ENCODE measurements at places on chromosomes 1 and 21.
A peak's percentile ranks its signal among the peaks of the same experiment; 100 is the strongest.

- DNase-seq, result no peak
These were observed 13.4 kb downstream of the TMEM63A start for GRCh38 chr1:225868631-225869330.

- no peak for DNase-seq
These were observed 120.9 kb upstream of the PRDX6 start for GRCh38 chr1:173356191-173356762.

DNA sequence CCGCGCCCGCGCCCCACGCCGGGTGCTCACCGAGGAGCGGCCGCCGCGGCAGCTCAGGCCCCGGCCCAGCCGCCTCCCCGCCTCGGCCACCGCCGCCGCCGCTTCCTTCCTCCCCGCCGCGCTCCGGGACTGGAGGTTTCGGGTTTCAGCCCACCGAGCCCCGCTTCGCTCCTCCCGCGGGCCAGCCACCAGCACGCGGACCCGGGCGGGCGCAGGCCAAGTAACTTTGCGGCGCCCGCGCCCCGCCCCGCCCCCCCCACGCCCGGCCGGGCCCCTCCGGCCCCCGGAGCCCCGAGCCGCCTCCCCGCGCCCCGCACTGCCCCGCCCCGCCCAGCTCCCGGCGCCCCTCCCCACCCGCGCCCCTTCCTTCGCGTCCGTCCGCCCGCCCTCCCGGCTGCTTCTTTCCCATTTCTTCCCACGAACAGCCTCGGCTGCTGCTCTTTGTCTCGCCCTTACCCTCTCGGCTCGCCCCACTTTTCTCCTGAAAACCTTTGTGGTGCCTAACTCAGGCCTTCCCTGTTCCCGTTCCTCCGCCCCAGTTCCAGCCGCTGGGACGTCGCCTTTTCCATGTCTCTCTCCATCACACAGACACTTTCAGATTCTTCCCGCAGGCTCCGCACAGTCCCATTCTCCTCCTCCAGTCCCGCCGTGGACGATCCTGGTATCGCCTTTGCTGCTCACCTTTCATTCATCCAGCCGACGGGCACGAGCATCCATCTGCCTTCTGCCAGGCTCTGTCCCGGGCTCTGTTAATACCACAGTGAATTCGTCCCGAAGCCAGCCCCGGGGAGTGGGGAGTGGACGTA, at the start of gene GPR161:
TSS of gene GPR161 (minus strand) at position 222 of the 806 bp plus-strand sequence. CDS start 32,080 bp downstream, outside the sequence.
- no peak for DNase-seq

- no peak for DNase-seq
These were observed 16.8 kb downstream of the BMP8A start for GRCh38 chr1:39508266-39508665.

- DNase-seq, result peak; percentile 92
These were observed 9.7 kb upstream of the UMODL1 start for GRCh38 chr21:42061195-42061985.

- DNase-seq, result peak; percentile 70
These were observed 53.1 kb downstream of the SH3GLB1 start for GRCh38 chr1:86757272-86757984.

DNA sequence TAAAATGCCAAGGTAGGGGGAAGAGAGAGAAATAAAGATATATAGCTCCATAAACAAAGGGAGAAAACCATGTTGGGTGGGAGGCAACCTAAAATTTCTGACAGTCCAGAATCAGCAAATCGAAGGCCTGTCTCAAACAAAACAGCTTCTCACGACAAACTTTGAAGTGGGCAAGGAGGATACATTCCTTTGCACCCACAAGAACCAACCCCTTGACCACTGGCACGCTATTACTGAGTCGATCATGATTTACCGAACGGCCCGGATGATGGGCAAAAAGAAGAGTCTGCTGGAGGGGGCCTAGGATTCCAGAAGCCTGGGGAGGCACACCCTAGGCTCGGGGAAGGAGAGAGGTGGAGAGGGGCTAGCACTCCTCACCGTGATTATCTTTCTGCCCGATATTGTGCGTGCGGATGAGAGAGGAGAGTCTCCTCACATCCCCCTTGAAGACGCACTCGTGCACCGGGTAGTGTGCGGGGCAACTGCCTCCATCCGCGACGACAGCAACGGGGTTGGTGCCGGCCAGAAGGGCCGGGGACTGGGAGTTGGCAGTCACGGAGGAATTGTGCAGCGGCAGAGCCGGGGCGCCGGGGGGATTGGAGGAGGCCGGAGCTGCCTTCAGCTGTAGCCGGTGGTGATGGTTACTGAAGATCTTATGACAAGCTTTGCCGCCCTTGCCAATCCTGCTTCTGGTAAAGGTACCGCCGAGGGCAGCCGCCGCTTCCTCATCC, 756 bp downstream of the ANKRD13C start:
- DNase-seq, result no peak

GRCh38 chr1:50980505-50980904, 10.5 kb downstream of the CDKN2C start:
- no peak for DNase-seq

GRCh38 chr1:199685369-199685768, 342.1 kb upstream of the NR5A2 start:
- DNase-seq, result no peak

GRCh38 chr21:37631319-37632117, 264.9 kb downstream of the DYRK1A start:
- no peak for DNase-seq

GRCh38 chr1:29460694-29461093, 224.4 kb downstream of the PTPRU start:
- no peak for DNase-seq

DNA sequence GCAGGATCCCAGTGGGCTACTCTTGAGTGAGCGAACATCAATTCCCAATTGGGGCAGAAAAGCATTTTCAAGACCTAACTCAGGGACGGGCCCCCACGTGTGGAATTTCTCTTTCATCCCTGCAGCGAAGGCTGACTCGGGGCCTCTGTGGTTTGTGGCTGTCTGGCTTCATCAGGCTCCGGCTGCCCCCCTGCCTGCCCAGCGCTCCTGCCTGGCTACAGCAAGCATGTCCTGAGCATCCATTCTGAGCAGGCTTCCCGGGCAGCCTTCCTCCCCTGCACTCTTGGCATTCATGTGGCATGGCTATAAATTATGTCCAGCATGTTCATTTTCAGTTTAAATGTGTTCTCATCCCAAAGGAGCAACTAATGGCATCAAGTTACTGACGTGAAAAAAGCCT, 588.1 kb downstream of the KIF26B start:
- no peak for DNase-seq

- DNase-seq, result no peak
These were observed 66.9 kb downstream of the TRABD2B start for GRCh38 chr1:47930210-47930840.

- DNase-seq, result no peak
These were observed 5.6 kb downstream of the SLAMF8 start for GRCh38 chr1:159832309-159832708.

DNA sequence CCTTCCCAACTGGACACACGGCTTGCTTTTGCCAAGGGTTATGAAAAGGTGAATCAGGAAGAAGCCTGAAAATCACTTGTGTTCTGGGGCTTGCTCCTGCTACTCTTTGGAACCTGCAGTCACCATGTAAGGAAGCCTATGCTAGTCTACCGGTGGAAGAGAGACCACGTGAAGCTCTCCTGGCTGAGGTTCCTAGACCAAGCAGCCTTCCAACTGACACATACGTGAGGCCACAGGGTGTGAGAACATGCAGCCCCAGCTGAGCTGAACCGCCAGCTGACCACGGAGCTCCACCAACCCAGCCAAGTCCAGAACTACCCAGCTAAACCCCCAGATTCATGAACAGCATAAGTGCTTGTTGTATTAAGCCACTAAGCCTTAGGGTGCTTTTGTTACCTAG, 72.8 kb upstream of the KRTAP19-8 start:
- DNase-seq, result no peak

DNA sequence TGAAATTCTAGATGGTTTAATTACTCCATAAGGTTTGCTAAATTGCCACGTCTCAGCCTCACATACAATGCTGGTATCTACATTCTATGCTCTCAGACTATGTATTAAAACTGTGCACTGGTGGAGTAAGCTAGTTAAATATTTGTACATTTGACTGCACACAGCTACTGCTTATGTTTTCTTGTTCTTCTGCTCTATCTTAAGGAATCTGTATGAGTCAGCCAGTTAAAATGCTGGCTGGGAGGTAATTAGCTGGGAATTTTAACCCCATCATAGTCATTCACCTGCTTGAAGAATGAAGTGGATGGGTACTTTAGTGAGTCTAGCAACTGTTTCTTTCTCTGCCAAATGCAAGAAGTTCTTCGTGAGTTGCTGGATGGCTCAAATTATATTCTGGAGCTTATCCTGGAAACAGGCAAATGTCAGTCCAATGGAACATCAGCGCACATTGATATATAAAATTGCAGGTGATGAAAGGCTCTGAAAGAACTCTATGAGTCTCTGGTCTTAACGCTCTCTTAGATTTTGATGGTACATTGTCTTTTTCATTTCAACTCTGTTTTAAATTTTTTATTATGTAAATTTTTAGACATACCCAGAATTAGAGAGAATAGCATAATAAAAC, 83.4 kb downstream of the BACH1 start:
- DNase-seq, result no peak

DNA sequence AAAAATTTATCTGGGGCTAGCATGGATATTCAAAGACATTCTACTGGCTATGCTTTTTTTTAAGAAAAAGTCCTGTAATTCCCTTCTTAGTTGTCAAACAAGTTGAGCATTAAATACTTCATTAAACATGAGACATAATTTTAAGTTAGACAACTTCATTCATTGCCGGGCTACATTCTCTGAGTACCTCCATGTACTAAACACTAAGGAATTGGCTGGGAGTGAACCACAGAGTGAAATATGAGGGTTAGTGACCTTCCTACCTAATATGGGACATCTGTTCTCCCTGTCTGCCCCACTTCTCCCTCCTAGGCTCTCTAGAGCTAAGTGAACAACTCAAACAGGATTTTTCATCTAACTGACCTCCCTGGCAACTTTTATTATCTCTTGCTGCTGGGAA, 370.4 kb downstream of the VAV3 start:
- no peak for DNase-seq

GRCh38 chr21:42414928-42415769, 11.4 kb downstream of the UBASH3A start:
- DNase-seq, result peak; percentile 81

GRCh38 chr21:44011579-44012473, at the start of gene TRAPPC10:
Gene TRAPPC10 (plus strand): TSS chr21:44012309. CDS start chr21:44012494, 185 bp downstream.
- DNase-seq, result peak; percentile 87

DNA sequence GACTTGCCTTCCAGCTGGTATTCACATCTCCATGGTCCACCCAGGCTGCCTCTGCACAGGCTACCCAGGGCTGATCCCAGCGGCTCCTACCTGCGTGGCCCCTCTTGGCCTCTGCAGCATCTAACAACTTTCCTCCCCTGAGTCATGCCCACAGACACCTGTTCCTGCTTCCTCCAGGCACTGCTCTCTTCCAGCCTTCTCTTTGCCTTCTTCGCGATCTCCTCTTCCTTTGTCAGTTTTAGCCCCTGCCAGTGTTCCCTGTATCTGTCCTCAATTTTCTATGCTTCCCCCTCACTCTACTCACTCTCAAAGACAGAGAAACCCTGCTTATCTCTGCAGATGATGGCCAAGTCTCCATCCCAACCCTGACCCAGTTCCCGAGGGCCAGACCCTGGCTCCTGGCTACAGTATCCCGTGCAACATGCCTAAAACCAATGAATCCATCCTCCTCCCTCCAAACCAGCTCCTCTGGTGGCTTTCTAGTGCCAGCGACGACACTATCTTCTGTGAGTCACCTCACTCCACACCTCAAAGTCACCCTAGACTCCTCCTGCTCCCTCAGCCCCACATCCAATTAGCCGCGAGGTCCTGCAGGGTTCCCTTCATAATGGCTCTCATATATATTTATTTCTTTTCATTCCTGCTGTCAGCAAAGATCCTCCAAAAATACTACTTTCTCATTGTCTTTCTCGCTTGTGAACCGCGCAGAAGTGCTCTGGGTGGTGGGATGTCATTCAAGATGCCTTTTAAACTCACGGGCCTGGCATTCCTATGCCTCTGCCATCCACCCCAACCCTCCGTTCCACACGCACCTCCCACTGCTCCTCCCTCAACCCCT, 259.2 kb downstream of the TOMM20 start:
- DNase-seq, result no peak

- peak; percentile 29 for DNase-seq
These were observed 475.4 kb upstream of the NR5A2 start for GRCh38 chr1:199551967-199552565.

DNA sequence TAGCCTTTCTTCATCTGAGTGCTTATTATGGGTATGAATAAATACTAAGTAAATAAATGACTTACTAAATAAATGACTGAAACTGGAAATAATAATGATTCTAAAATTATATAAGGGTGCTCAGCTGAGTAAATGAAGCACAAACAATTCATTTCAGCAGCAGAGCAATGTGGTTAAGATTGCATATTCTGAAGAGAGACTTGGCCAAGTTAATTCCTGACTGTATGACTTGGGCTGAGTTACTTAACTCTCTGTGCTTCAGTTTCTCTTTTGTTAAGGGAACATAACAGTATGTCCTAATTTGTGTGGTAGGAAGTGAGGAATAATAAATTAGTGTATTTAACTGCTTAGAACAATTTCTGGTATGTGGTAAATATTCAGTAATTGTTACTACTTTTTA, 19.1 kb downstream of the AGL start:
- peak; percentile 54 for DNase-seq

GRCh38 chr21:37684115-37684493, 232.2 kb downstream of the KCNJ6 start:
- DNase-seq, result no peak

GRCh38 chr1:58576325-58576726, 726 bp downstream of the TACSTD2 start:
- DNase-seq, result no peak

All from inflammatory macrophage treated with lipopolysaccharide for 1 hour (primary cell).